DMS53 (cell line): ENCODE measurements at places on chromosomes 16 and 17.

GRCh38 chr17:78426293-78426879, 47.9 kb downstream of the PGS1 start:
- DNase-seq, result no peak

DNA sequence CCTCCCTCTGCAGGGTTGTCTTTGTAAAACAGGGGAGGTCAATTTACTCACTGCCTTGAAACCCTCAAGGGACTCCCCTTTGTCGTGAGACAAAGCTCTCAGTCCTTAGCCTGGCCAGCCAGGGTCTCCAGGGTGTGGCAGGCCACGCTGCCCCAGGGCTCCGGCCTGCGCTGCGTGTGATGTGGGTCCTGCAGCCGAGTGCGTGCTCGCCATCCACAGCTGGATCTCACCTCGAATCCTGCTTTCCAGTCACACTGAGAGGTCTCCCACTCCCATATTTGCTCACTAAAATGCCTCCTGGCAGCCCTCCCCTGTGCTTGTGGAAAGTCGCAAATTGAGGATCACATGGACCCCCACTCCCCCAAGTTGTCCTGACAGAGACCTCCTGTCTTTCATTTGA, 10.0 kb upstream of the CLEC18C start:
- no peak for DNase-seq

- no peak for DNase-seq
Observed at GRCh38 chr16:75916451-75916850, 190.2 kb upstream of the CPHXL start.

GRCh38 chr17:32192379-32192778, 50.1 kb downstream of the RHOT1 start:
- no peak for DNase-seq

DNA sequence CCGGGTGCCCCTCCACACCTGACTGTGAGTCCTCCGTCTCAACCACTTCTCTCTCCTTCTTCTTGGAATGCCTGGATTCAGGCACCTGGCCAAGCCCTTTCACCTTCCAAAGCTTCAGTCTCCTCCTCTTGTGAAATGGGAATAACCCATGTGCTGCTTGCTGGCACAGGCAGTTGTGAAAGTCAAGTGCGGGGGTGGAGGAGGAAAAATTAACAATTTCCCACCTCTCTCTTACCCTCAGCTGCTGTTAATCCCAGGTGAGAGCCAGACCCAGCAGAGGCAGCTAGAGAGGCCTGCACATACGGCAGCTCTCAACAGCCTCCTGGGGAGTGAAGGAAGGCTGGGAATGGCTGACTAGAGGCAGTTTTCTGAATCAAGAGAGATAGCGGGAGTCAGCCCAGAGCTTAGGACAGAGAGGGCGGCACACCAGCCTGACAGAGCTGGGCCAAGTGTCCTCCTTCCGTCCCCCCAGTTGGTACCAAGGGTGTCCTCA, 77.9 kb upstream of the LGALS9 start:
- DNase-seq, result peak; percentile 84

DNA sequence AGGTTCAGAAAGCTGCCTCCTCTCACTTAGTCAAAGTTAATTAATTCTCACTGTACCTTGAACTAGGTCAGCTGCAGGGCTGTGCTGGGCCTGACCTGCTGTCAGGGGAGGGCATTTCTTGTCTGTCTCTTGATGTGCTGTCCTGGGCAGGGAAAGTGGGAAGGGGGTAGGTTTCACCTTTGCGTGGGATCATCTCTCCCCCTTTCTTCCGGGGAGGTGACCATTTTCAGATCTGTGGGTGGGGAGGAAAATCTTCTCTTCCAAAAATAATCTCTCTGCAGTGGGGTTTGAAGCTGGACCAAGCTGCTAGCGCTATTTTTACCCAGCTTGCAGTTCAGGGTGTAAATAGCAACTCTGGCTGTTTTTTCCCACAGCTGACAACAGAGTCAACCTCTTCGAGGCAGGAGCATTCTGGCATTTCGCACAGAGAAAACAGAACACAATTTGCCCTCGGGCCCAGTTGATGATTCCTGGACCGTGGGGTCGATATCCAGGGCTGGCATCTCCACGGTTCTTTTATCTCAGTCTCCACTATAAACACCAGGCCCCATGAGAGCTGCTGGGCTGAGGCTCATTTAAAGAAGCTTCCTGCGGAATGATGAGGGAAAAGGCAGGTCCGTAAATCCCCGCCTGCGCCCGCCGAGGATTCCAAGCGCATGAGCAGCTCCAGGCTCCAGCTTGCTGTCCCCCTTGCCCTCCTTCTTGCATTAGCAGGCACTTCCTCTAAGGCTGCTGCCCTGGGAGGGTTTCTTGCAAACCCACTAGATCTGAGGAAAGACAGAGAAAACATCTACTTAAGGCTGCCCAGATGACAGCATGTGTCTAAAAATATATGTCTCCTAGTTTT, 93.9 kb downstream of the YPEL2 start:
- DNase-seq, result no peak

DNA sequence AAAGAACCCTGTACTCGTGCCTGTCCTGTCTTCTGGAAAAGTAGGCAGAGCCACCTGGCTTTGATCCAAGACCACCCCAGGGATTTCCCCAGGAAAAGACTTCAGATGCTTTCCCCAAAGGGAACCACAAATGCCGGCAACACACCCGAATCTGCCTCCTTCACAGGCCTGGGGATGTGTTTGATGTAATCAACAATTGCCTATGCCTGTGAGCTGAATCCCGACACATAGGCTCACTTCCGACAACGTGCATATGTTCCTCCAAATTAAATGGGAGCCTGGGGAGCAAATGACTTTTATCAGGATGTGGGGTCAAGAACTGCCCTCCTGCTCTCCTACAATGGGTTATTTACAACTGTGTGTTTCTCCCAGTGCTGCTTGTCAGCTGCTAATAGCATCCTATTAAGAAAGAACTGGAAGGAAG, 535.2 kb upstream of the CDH11 start:
- DNase-seq, result no peak

GRCh38 chr17:57810721-57811637, 38.9 kb downstream of the MRPS23 start:
- no peak for DNase-seq

- no peak for DNase-seq
Observed at GRCh38 chr17:79986411-79987186, 49.1 kb downstream of the TBC1D16 start.

DNA sequence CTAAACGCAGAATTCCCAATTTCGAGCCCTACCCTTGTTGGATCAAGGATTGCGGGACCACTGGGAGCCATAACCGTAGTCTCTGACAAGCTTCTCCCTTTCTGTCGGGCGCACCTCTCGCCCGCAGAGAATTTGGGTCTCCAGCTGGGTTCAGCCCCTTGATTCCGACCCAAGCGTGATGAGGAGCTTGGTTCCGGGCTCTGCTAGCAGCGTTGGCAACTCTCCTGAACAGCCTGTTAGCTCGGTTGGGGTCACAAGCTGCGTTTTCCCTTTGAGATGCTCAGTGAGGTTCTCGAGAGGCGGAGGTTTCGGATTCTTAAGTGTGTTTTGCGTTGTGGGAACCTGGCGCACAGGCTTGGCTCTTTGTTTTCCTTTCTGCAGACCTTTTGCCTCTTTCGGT, 655 bp downstream of the ATXN1L start:
- DNase-seq, result peak; percentile 13

GRCh38 chr17:65542610-65543009, 18.8 kb downstream of the AXIN2 start:
- peak; percentile 62 for DNase-seq

GRCh38 chr17:2262135-2262587, 41.4 kb downstream of the SMG6 start:
- no peak for DNase-seq

GRCh38 chr16:57239107-57239506, 6.0 kb upstream of the ARL2BP start:
- DNase-seq, result no peak

DNA sequence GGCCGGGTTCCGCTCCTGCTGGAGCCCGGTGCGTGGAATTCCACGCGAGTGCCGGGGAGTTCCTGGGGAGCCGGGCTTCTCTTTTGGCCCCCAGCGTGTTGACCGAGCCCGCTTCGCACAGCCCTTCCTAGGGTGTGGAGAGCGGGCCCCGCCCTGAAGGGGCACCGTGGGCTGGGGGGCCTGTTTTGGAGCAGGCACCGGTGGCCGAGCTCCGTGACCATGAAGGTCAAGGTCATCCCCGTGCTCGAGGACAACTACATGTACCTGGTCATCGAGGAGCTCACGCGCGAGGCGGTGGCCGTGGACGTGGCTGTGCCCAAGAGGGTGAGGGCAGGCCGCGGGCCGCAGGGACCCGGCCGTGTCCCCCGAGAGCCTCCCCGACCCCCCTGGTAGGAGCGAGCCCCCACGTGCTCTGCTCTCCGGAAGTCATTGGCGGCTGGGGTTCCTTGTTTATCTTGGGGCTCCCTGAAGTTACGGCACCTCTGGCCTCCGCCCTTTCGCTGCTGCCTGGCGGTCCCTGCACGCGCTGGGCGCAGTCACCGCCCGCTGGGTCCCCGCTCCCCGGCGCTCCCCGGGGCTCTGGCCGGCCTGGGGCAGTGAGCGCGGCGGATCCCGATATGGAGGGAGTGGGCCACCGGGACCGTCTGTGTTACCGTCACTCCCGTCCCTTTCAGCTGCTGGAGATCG, 528 bp downstream of the HAGHL start:
- DNase-seq, result peak; percentile 62

GRCh38 chr17:34644941-34645550, 65.7 kb downstream of the TMEM132E start:
- DNase-seq, result no peak

- DNase-seq, result no peak
Observed at GRCh38 chr16:57537194-57537505, 779 bp upstream of the CCDC102A start.

DNA sequence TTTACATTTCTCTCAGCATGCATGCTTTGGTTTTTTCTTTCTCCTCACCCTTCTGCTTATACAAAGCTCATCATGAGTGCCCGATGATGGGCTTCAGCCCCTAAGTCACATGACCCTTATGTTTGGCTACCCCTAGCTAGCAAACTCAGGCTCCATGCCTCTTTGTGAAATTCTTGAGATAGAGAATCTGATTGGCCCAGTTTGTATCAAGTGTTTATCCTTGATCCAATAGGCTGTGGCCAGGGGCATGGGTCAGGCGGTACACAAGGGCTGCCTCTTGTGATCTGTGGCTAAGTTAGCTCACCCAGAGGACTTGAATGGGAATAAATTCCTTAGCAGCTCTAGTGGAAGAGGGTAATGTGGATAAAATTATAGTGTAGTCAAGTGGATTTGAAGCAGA, 11.5 kb upstream of the TOX3 start:
- DNase-seq, result peak; percentile 40

DNA sequence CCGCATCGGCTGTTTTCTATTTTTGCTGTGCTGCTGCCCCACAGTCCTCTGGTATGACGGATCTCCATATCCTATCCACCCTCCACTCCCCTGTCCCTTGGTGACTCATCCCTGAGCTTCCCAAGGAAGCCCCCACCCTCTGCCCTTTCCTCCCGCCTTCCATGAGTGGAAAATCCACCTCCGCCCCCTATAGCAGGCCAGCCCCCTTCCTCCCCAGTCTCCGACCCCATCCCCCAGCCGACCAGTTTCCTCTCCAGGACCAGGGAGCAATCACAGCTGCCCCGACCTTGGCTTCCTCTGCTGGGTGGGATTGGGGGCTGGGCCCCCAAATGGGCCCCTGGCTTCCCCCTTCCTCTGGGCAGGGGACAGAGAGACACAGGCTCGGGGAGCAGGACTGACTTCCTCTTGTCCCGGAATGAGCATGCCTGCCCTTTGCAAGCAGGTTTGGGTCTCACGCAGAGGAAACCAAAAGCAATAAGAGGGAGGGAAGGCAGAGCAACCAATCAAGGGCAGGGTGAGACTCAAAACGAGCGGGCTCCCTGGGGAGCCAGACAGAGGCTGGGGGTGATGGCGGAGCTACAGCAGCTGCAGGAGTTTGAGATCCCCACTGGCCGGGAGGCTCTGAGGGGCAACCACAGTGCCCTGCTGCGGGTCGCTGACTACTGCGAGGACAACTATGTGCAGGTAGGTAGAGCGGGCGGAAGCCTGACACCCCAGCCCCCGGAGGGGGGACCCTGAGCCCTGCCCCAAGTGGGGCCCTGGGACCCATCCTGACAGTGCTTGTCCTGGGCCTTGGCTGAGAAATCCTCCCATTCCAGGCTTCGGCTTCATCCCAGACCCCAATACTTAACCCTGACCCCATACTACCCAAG, at the start of the genes ABI3 and GNGT2:
Gene ABI3, plus strand, starts transcription at position 550 of the 872 bp plus-strand sequence. Its CDS starts 18 bp downstream, at position 568.
Gene GNGT2, minus strand, starts transcription at position 417 of the 872 bp plus-strand sequence. CDS start 3,152 bp downstream, outside the sequence.
- no peak for DNase-seq

DNA sequence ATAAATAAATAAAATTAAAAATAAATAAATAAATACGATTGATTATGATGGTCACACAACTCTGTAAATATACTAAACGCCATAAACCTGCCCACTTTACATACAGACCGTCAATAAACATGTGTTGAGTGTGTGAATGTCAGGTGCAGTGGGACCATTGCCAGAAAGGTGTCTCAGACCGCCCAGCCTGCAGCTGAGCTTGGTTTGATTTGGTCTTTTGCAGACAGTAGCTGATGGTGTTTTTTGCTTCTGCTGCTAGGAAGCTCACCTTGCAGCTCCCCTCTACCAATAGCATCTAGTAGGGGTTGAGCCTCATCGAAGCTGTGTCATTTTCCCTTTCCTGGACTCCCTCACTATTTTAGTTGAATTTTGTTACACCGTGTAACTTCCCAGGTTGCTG, 23.5 kb downstream of the UBALD1 start:
- DNase-seq, result no peak

DNA sequence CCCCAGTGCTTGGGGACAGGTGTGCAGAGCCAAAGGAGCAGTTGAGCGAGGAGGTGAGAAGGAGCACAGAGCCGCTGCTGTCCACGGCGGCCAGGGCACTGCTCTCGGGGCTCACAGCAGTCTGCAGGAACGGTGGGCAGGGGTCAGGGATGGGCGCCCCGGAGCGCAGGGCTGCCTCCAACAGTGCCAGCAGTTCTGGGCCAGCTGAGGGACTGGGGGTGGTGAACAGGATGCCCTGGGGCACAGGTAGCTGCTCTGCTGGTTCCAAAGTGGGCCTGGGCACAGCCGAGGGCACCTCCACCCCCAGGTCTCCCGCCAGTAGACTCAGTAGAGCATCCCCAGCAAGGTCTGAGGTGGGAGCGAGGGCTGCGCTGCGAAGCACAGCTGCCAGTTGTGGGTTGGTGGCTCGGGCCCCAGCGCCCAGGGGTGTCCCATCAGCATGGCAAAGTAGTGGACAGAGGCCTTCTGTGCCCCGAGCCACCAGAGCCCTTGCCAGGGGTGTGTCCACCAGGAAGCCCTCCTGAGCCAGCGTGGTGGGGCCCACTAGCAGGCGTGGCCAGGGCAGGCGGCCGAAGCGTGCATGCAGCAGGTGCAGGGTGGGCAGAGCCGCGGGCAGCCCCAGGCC, 1.9 kb downstream of the GGT6 start:
- no peak for DNase-seq

- DNase-seq, result peak; percentile 57
Observed at GRCh38 chr17:28480799-28481571, 7.5 kb downstream of the SLC13A2 start.

- no peak for DNase-seq
Observed at GRCh38 chr16:31409433-31409832, 16.3 kb downstream of the ITGAD start.

DNA sequence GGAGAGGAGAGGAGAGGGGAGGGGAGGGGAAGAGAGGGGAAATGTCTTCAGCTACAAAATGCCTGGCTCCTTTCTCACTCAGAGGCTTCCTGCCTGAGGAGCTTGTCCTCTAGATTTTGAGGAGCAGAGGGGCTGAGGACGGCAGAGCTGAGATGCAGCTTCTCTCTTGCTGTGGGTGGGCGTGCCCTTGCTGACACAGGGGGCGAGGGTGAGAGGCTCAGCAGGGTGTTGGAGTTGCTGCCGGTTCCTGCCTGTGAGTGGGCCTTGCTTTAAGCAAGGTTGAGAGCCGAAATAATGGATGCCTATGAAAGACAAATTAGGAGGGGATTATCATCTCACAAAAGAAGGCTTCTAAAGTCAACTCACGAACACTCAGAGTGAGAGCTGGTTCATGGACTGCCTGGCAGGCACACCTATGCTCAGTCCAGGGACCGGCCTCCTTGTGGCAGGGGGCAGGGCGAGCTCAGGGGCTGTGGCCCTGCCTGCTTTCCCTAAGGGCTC, 215.6 kb downstream of the MSI2 start:
- no peak for DNase-seq
